Stimulated activated CD4-positive, alpha-beta T cell treated with anti-CD3 and anti-CD28 coated beads, Interleukin-4, amount 100 ng/mL, for 24 hours (primary cell): ENCODE measurements at places on chromosomes 7 and 10.

- no peak for DNase-seq
Observed at GRCh38 chr10:69685426-69685801, 55.4 kb downstream of the FAM241B start.

GRCh38 chr7:151094675-151095074 is 8.4 kb downstream of the AGAP3 start:
- DNase-seq: no peak

DNA sequence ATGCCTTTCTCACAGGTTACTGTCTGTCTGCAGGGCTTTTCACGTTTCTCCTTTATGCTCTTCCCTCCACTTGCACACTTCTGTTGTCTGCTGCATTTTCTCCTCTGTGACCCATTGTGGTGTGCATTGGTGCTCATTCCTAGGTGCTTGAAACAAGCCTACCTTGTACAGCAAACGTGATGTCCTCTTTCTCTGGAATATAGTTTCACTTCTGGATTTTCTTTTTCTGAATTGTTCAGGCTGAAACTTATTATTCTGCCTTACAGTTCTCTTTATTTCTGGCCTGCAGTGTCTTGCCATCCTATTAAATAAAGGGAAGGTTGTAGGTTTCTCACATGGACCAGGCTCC is 128.8 kb upstream of the SAMD8 start:
- no peak for DNase-seq

DNA sequence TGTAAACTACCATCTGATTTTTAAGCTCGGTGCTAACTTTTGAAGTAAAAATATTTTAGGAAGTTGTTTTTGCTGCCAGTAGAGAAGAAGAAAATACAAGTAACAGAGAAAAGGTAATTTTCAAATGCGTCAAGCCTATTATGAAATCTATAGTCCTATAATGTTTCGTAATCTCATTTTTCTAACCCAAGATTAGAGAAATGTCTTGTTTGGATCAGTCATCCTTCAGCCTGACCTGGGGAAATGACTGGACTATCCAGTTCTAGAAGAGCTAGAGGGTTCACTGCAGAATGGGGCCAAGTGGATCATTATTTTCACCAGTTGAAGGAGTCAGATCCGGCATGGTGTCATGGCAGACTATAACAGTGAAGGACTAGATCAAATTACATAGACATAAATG is 62.7 kb upstream of the FGL2 start:
- no peak for DNase-seq

DNA sequence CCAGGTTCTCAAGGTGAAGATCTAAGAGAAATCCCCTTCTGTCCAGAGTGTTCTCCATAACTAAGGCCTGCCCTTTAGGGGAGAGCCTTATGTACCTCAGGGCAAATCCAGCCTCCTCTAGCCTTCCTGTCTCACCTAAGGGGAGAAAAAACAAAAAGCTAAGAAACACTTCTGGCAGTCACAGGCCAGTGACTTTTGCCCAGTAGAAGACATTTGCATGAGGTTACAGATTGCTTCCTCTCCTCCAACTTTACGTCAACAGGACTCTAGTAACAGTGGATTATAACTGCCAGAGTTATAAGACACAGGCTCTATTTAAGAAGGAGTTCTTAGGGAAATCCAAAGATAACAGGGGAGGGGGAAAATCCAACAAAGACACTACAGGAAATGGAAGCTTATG is 15.9 kb upstream of the FAM241B start:
- no peak for DNase-seq

GRCh38 chr10:133033742-133034048 is 54.0 kb upstream of the ADGRA1 start:
- DNase-seq: no peak

DNA sequence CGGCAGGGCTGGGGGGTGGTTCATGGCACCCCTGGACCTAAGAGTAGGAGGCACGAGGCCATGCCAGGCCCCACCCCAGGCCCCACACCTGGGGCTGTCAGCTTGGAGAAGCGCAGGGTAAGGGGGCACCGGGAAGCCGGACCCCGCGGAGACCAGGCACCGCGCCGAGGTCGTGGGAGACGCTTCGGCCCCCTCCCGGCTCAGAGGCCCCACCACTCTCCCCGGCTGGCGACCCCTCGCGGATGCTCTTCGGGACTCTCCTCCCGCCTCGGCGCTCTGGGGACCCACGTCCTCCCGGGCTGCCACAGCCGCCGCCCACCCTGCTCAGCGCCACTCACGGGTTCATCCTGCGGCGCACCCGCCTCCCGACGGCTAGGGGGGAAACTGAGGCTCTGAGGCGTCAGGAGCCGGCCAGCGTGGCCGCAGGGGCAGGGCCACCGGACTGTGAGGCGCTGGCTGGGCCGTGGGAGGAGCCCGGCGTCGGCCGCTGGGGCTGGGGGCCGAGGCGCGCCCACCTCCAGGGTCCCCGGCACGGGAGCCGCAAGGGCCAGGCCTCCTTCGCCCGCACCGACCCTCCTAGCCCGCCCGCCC is 25.9 kb downstream of the PDGFA start:
- no peak for DNase-seq

- DNase-seq: no peak
Observed at GRCh38 chr7:19121977-19122588, 4.6 kb upstream of the TWIST1 start.
